ENCODE measurements at places on chromosomes 6 and 20.

DNA sequence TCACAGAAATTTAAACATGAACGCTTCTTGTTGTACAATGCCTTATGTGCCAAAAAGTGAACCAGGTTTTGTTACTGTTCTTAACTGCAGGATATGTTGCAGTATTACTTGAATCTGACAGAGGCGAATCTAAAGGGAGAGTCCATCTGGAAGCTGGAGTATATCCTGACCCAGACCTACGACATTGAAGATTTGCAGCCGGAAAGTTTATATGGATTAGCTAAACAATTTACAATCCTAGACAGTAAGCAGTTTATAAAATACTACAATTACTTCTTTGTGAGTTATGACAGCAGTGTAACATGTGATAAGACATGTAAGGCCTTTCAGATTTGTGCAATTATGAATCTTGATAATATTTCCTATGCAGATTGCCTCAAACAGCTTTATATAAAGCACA is 19.9 kb downstream of the SMPDL3A start:
- DNase-seq, result no peak

DNA sequence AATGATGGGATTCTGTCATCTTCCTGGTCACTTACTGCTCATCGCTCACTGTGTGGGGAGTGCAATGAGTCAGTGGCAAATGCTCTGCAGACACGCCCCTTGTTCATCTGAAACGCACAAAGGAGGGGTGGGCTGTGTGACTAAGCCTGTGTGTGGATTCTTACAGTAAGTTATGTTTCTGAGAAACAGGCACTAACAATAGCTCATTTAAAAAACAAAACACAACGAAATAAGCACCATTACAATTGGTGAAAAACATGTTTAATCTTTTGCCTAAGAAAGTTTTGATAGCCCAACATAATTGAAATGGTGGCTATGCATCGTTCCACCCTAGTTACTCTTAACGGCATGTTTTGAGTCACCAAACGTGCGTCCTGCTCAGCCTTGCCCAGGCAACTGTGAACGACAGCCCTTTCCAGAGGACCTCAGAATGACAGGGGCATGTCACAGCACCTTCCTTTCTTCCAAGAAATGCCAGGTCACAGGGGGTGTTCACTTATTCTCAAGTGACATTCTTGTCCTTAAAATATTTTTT is 118.4 kb upstream of the SGK1 start:
- no peak for DNase-seq

DNA sequence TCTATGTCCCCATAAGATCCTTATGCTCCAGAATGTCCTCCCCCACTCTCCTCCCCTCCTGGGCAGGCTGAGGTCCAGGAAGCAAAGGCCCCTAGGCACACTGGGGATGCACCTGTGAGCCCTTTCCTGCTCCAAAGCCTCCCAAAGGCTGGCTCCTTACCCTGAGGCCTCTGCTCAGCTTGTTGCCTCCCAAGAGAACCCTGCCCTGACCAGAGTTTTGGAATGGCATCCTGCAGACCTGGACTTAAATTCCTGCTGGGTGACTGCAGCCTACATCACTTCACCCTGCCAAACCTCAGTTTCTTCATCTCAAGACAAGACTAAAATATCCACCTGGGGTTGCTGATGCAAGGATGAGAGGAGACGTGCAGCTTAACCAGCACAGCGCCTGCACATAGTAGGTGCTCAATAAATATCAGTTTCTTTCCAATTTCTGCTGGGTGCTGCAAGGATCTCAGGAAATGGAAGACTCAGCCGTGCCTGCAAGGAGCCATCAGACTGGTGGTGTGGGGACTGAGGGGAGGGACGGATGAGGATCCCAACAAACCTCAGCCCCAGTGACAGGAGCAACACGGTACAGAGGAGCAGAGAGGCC is 2.1 kb upstream of the LBP start:
- no peak for DNase-seq

DNA sequence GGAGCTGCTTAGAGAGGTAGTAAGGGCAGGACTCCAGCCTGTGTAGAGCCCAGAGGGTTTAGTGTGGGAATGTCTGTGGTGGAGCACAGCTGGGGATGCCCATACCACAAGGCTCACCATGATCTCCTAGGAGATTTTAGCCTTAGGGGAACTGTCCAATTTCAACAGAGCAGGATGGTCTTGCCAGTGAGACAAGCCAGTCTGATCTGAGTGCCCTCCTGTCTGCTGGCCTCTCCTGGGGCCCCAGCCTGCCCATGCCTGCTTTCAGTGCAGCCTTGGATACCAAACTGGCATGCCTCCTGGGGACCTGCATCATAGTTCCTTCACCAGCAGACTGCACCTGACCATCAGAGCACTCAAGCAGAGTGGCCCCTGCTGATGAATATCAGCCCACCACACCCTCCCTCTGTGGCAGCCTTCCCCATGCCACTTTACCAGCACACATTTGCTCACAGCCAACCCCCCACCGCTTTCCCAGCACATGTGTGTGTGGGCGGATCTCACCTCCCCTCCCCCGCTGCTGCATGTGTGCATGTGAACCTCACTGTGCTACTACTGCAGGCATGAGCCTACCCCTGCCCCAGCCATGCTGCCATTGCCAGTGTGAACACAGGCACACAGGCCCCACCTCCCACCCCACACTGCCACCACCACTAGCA is 7.9 kb upstream of the TREM1 start:
- no peak for DNase-seq

- DNase-seq, result no peak
Observed at GRCh38 chr6:33909737-33910136, 105.9 kb upstream of the MLN start.

- DNase-seq, result no peak
Observed at GRCh38 chr20:46631212-46631869, 19.9 kb downstream of the SLC13A3 start.

DNA sequence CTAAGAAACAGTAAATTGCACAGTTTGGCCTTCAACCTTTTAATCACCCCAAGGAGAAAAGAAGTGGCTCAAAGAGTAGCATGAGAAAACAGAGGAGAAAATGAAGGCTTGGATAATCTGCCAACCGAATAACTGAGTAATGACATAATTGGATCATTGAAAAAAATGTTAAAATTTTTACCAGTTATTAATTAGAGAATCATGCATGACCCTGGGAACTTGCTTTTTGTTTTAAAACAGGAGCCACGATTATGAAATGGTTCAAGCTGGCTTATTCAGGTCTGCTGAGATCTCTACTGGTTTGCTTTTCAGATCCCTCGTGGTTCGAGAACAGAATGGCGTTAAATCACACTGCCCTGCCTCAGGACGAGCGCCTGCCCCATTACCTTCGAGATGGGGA is at the start of gene OPN5:
OPN5 (plus strand) TSS at position 301 of the 400 bp plus-strand sequence; CDS start at position 336, 35 bp downstream.
- DNase-seq, result no peak

DNA sequence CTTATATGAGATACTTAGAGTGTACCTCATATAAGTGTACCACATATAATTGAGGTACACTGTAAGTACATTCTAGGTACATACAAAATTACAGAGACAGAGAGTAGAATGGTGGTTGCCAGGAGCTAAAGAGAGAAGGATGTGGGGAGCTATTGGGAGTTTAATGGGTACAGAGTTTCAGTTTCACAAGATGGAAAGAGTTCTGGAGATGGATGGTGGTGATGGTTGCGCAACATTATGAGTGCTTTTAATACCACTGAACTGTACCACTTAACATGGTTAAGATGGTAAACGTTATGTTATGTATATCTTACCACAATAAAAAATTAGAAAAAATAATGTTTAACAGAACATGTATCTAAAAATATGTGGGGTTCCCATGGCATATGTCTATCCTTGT is 69.4 kb downstream of the PRND start:
- DNase-seq, result no peak

GRCh38 chr6:80029470-80029869 is 25.0 kb downstream of the TTK start:
- DNase-seq, result no peak

DNA sequence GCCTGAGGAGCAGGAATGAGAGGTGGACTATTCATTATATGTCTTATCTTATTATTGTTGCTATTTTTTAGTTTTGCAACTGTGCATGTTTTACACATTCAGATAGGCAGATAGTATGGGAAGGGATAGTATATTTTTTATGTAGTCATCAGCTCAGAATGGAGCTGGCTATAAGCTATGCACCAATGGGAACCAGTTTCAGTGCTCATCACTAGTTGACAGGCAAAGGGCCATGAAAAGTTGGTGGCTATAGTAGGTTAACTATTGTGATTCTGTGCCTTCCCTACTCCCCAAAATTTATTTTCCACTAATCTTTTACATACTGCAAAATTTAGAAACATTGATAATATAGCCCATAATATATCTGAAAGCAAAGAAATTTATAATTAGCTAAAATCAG is 5.3 kb upstream of the UBD start:
- DNase-seq, result no peak

GRCh38 chr6:313087-313486 is 20.8 kb downstream of the DUSP22 start:
- no peak for DNase-seq

- DNase-seq, result no peak
Observed at GRCh38 chr20:50230871-50231560, 40.4 kb downstream of the CEBPB start.

GRCh38 chr6:17280552-17281090 is 540 bp upstream of the RBM24 start:
- no peak for DNase-seq

GRCh38 chr6:147216915-147217314 is 12.7 kb downstream of the STXBP5 start:
- DNase-seq, result no peak

DNA sequence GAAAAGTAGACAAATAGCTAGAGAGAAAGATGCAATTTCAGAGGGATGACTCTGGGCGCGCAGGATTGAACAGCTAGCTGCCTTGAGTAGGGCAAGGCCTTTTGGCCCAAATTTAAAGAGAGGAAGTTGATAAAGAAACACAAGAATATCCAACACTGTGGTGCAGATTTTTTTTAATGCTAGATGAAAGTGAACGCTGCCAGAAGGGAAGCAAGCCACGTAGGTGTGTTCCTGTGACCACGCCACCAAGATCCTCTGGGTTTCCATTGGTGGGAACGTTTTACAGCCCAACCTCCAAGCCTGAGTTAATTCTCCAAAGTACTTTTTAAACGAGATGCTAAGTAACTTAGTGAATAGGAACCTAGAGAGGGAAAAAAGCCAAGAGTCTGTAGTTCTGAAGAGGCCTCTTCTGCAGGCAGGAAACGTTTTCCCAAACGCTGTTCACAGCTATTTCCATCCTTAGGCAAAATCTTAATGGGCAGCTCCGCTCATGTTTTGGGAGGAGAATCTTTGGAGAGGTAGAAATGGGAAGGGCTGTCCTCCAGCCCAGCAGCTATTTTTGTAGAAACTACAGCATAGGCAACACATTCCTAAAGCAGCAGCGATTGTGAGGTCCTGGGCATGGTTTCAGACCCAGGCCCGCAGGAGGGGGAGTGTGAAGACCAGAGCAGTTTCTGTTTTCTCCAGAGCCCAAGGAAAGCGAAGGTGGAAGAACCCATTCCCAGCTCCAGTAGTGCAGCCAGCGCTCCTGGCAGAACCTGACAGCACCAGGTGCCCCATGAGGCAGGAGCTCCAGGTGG is 8.2 kb downstream of the LY86 start:
- no peak for DNase-seq

DNA sequence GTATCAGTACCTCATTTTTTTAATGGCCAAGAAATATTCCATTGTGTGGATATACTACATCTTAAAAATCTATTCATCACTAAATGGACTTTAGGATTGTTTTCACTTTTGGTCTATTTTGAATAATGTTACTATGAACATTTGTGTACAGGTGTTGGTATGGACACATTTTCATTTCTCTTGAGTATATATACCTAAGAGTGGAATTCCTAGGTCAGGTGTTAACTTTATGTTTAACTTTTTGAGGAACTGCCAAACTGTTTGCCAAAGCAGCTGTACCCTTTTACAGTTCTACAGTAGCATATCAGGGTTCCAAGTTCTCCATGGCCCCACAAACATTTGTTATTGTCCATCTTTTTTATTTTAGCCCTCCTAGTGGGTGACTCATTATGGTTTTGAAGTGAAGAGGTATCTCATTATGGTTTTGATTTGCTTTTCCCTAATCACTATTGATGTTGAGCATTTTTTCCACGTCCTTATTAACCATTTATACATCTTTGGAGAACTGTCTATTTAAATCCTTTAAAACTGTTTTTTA is 28.2 kb downstream of the DSTN start:
- DNase-seq, result no peak

DNA sequence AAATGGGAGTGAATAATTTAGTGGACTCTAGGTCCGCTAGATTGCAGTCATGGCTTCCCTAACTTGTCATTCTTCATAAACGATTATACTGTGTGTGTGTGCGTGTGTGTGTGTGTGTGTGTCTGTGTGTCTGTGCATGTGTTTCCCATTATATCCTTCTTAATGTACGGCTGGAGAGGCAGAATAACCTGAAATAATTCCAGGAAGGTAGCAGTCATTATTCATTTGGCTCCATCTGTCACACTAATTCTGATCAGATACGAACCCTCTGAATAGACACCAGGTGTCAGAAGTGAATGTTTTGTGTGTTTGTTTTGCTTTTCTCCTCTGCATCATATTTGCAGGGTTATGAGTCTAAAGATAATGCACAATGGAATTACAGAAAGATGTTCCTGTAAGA is 372.9 kb downstream of the DOK5 start:
- no peak for DNase-seq

GRCh38 chr6:5671601-5672559 is 334.8 kb downstream of the NRN1 start:
- no peak for DNase-seq

GRCh38 chr6:145373826-145374225 is 361.5 kb downstream of the EPM2A start:
- DNase-seq, result no peak

DNA sequence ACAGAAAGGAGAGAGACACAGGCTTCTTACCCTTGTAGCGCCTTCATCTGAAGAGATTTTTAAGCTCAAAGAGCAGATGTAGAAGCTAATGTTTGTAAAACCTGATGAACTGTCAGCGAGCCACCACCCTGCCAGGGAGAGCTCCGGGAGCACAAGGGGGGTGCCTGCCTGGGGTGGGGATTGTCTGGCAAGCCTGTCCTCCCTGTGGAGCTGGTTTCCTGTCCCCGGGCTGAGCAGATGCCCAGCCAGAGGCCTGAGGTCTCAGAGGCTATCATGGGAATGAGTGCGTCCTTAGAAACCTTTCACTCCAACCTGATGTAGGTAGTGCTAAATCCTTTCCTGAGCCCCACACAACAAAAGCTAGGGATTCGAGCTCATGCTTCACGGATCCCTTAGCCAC is 41.9 kb upstream of the NR2E1 start:
- DNase-seq, result no peak

DNA sequence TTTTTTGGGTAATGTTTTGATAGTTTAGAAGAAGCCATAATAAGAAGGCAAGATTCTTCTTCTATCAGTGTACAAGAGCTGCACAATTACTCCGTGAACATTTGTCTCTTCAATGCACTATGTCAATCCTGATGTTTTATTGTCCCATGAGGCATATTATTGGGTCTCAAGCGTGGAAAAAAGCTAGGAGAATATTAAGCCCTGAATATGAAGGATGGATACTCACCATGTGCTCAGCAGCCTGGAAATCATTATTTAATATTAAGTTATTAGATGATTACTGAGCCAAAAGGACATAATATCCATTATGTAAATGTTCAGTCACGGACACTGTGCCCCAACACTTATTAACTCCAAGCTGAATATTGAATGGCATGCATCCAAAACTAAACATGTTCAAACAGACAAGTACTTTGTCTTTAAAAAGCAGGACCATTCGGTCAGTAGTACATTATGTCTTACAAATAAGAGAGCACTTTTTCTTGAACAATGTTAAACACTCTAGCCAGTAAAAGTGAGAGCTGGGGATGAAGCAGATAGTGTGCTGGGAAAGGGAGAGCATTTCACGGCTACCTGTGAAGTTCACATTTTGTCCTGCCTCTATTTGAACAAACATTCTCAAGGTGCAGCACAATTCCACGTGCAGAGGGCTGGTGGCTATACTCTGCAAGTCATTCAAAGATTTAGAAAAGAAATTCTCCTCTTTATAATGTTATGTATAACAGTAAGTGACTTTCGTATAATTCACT is 70.6 kb upstream of the CNR1 start:
- DNase-seq, result no peak
